ENCODE measurements at places on chromosomes 13 and 19.

GRCh38 chr13:50444726-50445125 lies 398.8 kb downstream of the DLEU7 start:
- no peak for DNase-seq

GRCh38 chr19:57288373-57288772 lies 8.1 kb downstream of the ZNF460 start:
- DNase-seq, result no peak

GRCh38 chr13:96052656-96053002 lies 572 bp downstream of the UGGT2 start:
- peak; percentile 57 for DNase-seq

- DNase-seq, result no peak
Observed at GRCh38 chr13:52845766-52846566, 2.5 kb downstream of the PCDH8 start.

GRCh38 chr13:32639502-32640105 lies 53.4 kb downstream of the PDS5B start:
- peak; percentile 36 for DNase-seq

GRCh38 chr19:9868983-9869617 lies 34.0 kb downstream of the PIN1 start:
- no peak for DNase-seq

- no peak for DNase-seq
Observed at GRCh38 chr19:6988257-6988656, 33.0 kb downstream of the MBD3L2B start.

- peak; percentile 56 for DNase-seq
Observed at GRCh38 chr13:47420568-47420967, 523.7 kb upstream of the HTR2A start.

DNA sequence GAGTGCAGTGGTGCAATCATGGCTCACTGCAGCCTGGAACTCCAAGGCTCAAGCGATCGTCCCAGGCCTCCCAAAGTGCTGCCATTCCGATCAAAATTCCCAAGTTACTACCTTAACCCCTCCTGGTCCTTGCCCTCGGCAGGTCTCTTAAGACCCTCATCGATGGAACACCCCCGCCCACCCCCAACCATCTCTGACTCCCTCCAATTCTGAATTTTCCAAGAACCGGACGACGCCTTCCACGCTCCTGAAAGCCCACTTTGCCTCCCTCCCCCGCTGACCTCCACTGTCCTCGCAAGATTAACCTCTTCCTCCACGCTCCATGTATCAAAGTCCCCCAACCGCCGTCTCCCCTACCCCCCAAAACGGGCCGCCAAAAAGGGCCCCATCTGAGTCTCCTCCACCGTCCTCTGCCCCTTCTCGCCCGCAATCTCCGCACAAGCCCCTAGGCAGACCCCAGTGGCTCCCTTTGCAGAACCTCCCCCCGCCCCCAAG lies 539 bp downstream of the DAPK3 start:
- DNase-seq, result no peak

DNA sequence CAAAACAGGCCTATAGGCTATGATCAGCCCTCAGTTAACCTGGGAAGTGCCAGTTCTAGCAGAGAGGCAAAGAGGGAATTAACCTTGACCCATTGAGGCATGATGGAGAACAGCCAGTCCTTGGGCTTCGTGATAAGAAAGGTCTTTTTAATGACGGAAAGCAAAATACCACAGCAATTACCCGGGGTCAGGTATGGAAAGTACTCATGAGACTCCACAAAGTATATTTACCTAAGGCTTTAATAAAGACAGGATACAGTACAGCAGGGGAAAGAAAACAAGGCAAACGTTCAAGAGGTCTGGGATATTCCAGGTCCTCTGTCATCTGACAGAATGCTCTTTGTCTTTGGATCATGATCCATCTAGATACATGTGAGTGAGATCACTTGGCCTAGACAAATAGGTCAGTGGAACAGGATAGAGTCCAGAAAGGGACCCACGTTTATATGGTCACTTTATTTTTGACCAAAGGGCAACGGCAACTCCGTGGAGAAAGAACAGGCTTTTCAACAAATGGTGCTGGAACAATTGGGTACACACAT lies 52.2 kb downstream of the WDFY2 start:
- DNase-seq, result peak; percentile 22

GRCh38 chr13:110107568-110108347 lies 199.2 kb downstream of the COL4A1 start:
- DNase-seq, result no peak

GRCh38 chr19:45118106-45118505 lies 25.1 kb downstream of the PPP1R37 start:
- DNase-seq, result no peak

GRCh38 chr13:19618977-19619376 lies 14.5 kb upstream of the MPHOSPH8 start:
- DNase-seq, result peak; percentile 22

GRCh38 chr19:55068950-55069864 lies 6.3 kb upstream of the RDH13 start:
- DNase-seq, result peak; percentile 58

DNA sequence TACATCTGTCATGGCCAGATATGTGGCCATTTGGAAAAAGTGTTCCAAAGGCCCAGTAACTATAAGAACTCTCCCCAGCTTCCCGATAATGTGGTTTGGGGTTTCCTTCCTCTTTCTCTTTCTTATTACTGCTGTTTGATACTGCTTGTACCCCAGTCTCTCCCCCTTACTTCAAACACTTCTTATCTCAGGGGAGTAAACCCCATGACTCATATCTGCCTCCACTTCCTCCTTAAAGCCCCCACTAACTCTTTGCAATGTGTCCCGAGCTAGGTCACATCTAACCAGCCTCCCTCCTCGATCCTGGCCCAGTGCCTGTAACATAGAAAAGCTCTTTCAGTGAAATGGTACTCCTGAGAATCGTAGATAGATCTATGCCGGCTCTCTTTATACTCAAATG lies 82.4 kb upstream of the STARD13 start:
- DNase-seq, result no peak

GRCh38 chr13:113865427-113865826 lies 1.6 kb upstream of the GAS6 start:
- DNase-seq, result no peak

DNA sequence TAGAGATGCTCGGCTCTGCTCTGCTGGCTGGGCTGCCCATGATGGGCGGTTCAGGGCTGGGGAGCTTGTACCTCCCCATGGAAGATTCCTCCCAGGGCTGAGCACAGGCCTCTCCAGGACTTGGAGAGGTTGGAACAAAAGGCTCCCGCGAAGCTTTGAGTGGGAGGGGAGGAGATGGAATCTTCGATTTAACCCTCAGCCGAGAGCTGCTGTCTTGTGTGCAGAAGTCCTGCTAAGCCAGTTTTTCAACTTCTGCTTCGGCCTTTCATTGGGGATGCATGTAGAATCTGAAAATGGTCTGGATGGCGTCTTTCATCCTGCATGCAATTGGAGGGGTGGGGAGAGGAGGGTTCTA lies 163.3 kb downstream of the KDM4B start:
- no peak for DNase-seq

DNA sequence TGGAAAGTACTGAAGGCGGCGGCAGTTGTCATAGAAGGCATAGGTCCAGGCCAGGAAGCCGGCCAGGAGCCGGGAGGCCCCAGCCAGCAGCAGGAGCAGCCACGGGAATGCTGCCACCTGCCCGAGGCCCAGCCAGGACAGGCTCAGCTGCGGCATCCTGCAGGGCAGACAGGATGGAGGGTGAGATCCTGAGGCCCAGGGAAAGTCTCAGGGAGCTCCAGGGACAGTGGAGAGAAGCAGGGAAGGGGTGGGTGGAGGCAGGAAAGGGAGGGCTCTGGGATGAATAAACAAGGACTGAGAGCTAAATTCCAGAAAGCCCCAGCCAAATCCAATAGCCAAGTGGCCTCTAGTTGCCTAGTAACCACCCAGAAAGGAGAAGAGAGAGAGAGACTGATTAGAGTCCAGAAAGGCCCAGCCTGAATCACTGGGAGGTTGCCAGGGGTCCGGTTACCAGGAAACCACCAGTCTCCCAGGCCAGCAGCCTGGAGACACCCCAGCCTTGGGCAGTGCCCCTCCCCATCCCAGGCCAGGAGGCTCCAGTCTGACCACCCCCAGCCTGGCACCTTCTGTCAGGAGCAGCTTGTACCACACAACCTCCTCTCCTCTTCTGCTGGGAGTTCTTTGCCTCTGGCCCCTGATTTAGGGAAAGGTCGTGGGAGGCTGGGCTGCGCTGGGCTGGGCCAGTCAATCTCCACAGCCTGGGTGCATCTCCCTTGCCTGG lies 7.5 kb upstream of the OR10H5 start:
- peak; percentile 55 for DNase-seq

GRCh38 chr19:36041831-36042230 lies 9.2 kb upstream of the CLIP3 start:
- no peak for DNase-seq

DNA sequence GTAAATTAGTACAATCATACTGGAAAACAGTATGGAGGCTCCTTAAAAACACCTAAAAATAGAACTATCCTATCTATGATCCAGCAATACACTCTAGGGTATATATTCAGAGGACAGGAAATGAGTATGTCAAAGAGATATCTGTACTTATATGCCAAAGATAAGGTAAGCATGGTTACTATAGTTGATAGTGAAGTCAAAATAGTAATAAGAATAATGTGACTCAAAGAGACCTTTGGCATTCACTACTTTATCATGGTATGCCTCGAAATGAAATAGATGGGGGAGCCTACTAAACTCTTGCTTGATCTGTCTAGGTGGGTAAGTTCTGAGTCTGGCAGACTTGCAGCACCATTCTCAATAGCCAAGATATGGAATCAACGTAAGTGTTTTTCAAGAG lies 30.3 kb downstream of the FXYD5 start:
- no peak for DNase-seq

GRCh38 chr19:14418856-14419105 lies 360 bp downstream of the DDX39A start:
- DNase-seq, result no peak

Measured in HT1080 (cell line).